ENCODE measurements at places on chromosomes 11 and 22. TPM values are rescaled to one million over a fixed set of nuclear protein-coding genes. Genes with fewer than 3 reads are reported as not detected.

The PTPRCAP gene
- total RNA-seq = 398 TPM

The SHANK3 gene
- not detected for total RNA-seq

The SAA1 gene
- total RNA-seq = not detected

The NAP1L4 gene
- total RNA-seq = 314 TPM

The OR2AG2 gene
- total RNA-seq = not detected

The LINC01488 gene
- total RNA-seq = not detected

DNA sequence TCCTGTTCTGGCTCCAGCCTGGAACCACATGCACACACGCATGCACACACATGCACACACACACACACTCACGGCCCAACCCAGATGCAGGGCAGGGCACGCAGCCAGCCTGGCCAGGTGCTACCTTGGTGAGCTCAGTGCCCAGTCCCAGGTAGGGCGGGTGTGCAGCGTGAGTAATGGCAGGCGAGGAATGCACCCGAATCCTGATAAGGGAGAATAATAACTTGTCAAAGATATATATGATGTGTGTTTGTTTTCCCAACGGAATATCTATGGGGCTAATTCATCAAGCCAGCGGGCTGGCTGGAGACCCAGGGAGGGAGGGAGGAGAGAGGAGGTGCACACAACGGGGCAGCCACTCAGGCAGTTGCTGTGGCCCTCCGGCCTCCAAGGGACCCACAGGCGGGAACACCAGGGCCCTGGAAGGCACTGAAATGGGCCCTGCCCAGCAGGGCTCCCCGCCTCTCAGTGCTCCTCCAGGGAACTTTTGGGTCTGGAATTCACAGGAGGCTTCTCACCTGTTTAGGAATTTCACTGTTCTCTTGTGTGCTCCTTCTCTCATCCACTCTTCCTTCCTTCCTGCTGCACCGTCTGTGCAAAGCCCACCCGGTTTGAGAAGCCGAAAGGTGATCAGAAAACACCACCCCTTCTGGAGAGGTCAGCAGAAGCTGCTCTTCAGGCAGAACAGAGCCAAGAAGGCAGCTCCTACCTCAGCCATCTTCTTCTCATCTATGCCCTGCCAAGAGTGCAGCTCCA is 79.0 kb downstream of the BUD13 start:
- H3K36me3 ChIP-seq = no peaks in the 10 kb centered on the region
- peaks cover 3% of the 10 kb centered on the region for H3K4me1 ChIP-seq
- peaks cover 4% of the 10 kb centered on the region for H3K27me3 ChIP-seq
- peak; percentile 10 for DNase-seq
- H3K27ac ChIP-seq = no peak overlapping the region

- no peak overlapping the region for H3K27ac ChIP-seq
- DNase-seq = no peak
- no peaks in the 10 kb centered on the region for H3K36me3 ChIP-seq
- no peak overlapping the region for H3K4me3 ChIP-seq
- peaks cover 18% of the 10 kb centered on the region for H3K27me3 ChIP-seq
These were observed 15.1 kb downstream of the SPTBN2 start for GRCh38 chr11:66713746-66714480.

- no peaks in the 10 kb centered on the region for H3K27me3 ChIP-seq
- peak overlapping the region; percentile 80 for H3K4me3 ChIP-seq
These were observed 161.1 kb upstream of the GRK3 start for GRCh38 chr22:25403284-25403810.

Measured in activated CD4-positive, alpha-beta memory T cell treated with anti-CD3 and anti-CD28 coated beads, Interleukin-2, amount 10 ng/mL, durations not matched to agents 7 days and 5 days (primary cell).